ENCODE measurements at places on chromosomes 6 and 20.

- DNase-seq = no peak
Measured at GRCh38 chr6:69813508-69813907, 16.7 kb upstream of the LMBRD1 start.

DNA sequence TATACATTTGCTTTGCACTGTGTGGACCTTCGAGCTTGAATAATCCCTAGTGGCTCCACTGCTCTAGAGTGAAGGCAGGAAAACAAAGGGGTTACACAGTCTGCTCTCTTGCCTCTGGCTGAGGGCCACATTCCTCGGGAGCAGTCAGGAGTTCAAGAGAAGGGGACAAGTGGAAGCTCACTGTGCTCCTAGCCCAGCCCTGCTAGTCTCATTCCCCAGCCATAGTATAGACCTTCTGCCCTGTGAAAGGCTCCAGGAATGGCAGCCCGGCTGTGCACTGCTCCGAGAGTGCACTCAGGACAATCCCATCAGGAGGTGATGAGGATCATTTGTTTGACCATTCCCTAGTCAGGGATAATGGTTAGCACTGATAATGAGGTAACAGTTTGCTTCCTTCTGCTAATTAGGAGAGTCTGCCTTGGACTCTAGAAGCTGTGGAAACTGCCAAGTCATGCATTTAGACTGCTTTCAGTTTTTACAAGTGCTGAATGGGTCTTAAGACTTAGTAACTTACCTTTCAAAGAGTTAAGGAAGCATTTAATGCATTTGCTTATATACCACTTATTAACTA lies 8.5 kb downstream of the IYD start:
- DNase-seq = no peak

- DNase-seq = no peak
Measured at GRCh38 chr6:106184629-106185028, 98.5 kb downstream of the PRDM1 start.

- DNase-seq = no peak
Measured at GRCh38 chr20:4021906-4022305, 6.5 kb upstream of the RNF24 start.

GRCh38 chr6:36777801-36778200 lies 61.4 kb downstream of the CPNE5 start:
- DNase-seq = no peak

GRCh38 chr6:34316431-34317171 lies 67.8 kb upstream of the SMIM29 start:
- DNase-seq = no peak

- DNase-seq = no peak
Measured at GRCh38 chr20:46670585-46671584, 18.4 kb downstream of the TP53RK start.

DNA sequence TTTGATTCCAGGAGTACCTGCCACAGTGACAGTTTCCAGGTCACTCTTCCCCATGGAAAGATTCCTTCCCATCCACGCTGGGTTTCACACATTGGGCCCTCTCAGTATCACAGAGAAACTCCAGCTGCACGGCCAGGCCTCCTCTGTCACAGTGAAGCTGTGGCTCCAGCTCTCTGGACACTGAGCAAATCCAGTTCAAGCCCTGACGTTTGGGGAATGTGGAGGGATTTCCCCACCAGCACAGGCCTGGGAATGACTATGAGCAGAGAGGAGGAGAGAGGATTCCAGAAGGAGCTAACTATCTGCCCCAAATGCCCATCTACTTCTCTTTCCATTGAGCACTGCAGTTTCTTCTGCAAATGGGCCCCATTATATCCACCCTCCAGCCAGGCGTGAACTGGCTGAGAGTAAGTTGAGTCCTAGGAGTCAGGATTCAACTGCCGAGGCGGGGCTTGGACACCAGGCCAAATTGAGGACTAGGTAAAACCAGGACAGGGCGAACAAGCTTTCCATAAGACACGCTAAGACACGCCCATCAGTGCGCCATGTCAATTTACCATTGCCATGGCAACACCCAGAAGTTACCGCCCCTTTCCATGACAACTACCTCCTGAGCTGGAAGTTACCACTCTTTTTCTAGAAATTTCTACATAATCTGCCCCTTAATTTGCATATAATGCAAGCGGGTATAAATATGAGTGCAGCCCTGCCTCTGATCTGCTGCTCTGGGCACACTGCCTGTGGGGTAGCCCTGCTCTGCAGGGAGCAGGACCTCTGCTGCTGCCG lies 9.2 kb upstream of the BNIP5 start:
- DNase-seq = no peak

- peak; percentile 37 for DNase-seq
Measured at GRCh38 chr6:119442776-119443184, 93.2 kb upstream of the MAN1A1 start.

DNA sequence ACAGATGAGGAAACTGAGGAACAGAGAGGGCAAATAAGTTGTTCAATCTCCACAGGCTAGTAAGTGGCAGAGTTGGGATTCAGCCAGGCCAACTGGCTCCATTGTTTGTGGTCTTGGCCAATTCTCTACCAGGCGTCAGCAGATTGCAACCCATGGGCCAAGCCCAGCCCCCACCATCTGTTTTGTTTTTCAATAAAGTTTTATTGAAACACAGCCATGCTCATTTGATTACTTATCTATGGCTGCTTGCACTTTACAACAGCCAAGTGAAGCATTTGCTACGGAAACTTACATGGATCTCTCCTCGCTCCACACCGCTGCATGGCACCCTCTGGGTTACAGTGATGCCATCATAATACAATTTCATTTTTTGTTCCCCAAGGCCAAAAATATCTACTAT lies 90.8 kb downstream of the ZNF217 start:
- no peak for DNase-seq

DNA sequence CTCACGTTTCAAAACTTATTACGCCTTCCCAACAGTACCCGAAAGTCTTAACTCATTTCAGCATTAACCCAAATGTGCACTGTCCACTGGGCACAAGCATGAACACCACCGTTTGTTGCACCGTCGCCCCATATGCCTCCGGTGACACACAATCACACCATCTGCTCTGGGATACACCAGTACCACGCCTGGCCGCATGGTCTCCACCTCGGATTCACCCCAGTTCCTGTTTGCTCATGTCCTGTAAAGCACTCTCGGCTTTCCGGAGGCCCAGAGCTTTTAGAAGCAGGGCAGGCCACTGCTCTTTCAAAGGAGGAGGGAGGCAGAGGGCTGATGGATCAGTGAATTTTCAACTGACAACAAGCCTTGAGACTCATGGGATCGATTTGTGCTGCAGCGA lies 1570.0 kb upstream of the DEFB115 start:
- DNase-seq = no peak

DNA sequence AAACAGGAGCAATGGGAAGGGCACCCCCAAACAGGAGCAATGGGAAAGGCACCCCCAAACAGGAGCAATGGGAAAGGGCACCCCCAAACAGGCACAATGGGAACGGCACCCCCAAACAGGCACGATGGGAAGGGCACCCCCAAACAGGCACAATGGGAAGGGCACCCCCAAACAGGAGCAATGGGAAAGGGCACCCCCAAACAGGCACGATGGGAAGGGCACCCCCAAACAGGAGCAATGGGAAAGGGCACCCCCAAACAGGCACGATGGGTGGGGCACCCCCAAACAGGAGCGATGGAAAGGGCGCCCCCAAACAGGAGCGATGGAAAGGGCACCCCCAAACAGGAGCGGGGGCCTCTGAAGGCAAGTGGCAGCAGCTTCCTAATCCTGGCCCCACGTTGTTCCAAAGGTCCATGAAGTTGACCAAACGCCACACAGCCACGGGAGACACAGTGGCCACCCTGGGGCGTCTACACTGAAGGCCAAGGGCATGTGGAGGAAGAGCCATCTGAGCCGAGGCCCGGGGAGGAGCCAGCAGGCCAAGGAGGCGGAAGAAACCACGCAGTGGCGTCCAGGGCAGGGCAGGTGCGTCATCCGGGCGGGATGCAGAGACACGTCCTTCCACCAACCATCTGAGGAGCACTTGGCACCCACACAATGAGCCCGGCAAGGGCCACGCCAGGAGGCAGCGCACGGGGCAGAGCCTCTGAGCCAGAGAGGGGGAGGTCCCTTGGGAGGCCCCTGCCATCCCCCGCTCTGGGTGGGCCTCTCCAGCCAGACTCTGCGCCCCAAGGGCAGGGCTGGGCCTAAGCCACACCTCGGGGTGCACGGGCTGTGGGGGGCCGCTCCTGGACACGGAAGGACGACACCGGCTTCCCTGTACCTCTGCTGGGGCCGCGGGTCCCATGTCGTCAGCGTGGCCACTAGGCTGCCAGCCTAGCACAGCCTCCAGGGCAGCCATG lies 21.5 kb upstream of the NTSR1 start:
- no peak for DNase-seq

DNA sequence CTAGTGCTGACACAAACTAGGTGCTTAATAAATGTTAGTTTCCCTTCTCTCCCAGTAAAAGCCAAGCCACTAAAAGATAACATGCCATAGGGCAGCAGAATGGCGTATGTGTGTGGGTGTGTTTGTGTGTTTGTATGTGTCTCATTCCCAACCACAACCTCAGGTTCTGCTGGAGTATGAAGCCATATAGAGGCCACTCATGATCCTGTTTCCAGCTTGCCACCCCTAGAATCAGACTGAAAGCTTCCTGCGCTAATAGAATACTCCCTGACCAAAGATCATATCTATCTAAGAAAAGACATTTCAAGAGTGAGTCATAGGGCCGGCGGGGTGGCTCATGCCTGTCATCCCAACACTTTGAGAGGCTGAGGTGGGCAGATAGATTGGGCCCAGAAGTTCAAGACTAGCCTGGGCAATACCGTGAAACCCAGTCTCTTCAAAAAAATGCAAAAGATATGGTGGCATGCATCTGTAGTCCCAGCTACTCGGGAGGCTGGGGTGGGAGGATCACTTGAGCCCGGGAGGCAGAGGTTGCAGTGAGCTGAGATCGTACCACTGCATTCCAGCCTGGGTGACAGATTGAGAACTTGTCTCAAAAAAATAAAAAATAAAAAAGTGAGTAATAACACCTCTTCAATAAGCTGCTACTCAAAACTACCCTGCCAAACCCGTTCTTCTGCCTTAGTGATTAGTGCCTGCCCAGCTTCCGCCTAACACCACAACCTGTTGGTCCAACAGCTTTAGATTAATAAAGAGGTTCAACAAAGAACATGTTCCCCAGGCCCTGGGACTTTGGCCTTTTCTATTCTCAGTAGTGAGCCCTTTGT lies 11.8 kb upstream of the SNRPC start:
- no peak for DNase-seq

GRCh38 chr6:89506716-89507617 lies 74.0 kb downstream of the ANKRD6 start:
- no peak for DNase-seq

DNA sequence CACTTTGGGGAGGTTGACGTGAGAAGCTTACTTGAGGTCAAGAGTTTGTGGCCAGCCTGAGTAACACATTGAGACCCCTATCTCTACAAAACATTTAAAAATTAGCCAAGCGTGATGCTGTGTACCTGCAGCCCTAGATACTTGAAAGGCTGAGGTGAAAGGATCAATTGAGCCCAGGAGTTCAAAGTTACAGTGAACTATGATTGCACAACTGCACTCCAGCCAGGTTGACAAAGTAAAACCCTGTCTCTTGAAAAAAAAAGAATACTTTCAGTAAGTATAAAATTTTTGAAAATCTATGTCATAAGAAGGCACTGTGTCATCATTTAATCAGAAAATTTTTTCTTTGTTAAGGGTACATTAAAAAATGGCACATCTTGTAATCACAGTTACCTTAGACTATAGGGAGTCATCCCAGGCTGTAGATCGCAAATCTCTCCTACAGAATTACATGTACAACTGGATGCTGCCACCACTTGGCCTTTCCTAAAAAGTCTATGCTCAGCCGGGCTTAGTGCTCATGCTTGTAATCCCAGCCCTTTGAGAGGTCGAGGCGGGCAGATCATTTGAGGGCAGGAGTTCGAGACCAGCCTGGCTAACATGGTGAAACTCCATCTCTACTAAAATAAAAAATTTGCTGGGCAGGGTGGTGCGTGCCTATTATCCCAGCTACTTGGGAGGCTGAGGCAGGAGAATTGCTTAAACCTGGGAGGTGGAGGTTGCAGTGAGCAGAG lies 17.0 kb upstream of the MRS2 start:
- no peak for DNase-seq

DNA sequence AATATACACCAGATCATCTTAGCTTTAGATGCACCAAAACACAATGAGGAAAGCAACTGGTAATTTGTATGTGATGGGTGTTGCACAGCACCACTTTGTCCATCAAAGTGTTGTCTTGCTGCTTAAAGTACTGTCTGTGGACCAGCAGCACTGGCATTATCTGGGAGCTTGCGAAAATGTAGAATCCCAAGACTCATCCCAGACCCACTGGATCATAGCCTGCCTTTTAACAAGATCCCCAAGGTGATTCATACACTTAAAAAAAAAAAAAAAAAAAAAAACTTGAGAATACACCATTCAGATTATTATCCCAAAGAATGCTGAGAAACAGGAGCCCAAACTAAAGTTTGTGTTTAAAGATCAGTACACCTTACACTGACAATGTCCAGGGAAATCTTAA lies 123.4 kb downstream of the TASP1 start:
- DNase-seq = no peak

GRCh38 chr6:79250107-79250514 lies 15.6 kb upstream of the HMGN3 start:
- no peak for DNase-seq

GRCh38 chr6:7033202-7033601 lies 74.6 kb upstream of the RREB1 start:
- DNase-seq = no peak

- no peak for DNase-seq
Measured at GRCh38 chr20:23410916-23411695, 10.2 kb downstream of the NAPB start.

DNA sequence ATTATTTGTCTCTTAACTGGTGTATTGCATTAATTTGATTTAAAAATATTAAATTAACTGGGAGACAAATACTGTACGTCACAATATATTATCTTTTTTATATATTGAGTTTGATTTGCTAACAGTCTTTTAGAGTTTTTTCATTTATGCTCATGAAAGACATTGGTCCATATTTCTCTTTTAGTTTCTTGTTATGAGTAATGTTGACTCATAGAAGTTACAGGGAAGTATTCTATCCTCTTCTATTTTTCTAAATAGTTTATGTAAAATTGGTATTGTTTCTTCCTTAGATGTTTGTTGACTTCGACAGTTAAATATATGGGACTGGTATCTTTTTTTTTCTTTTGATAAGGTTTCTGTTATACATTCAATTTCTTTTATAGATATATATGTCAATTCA lies 1115.6 kb upstream of the CITED2 start:
- no peak for DNase-seq

- no peak for DNase-seq
Measured at GRCh38 chr6:12345694-12346058, 55.5 kb downstream of the EDN1 start.

DNA sequence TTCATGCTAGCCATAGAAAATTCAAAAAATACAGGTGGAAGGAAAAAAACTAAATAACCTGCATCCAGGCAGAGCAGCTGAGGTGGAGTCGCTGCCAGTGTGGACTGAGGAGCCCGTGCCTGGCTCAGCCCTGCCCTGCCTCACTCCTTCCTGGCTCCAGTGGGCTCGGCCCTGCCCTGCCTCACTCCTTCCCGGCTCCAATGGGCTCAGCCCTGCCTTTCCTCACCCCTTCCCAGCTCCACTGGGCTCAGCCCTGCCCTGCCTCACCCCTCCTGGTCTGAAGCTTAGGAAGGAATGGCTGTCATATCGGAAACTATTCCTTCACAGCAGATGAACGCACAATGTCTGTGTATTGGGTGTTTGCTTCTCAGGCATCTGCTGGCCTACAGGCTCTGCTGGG lies 142.1 kb downstream of the SMOC2 start:
- no peak for DNase-seq

Measured in putamen (tissue), 1 donor.